DMS79 (cell line): ENCODE measurements at places on chromosomes 12 and 14.

GRCh38 chr14:85426068-85426935, 103.6 kb upstream of the FLRT2 start:
- DNase-seq = no peak

DNA sequence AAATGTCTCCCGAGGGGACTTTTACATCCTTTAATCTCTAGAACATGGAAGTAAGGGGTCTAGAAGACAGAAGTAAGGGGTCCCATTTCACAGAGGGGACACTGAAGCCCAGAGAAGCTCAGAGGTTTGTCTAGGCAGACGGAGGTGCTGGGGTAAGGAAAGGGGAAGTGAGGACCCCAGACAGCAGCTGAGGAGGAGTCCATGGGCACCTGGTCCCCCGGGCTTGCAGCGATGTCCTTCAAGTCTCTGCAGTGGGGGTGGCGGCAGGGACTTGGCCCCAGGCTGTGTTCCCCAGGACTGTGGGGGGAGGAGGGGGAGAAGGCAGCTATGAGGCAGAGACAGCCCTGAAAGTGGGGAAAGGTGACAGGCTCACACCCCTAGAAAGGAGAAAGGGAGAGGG, 30.7 kb downstream of the DTX1 start:
- no peak for DNase-seq

DNA sequence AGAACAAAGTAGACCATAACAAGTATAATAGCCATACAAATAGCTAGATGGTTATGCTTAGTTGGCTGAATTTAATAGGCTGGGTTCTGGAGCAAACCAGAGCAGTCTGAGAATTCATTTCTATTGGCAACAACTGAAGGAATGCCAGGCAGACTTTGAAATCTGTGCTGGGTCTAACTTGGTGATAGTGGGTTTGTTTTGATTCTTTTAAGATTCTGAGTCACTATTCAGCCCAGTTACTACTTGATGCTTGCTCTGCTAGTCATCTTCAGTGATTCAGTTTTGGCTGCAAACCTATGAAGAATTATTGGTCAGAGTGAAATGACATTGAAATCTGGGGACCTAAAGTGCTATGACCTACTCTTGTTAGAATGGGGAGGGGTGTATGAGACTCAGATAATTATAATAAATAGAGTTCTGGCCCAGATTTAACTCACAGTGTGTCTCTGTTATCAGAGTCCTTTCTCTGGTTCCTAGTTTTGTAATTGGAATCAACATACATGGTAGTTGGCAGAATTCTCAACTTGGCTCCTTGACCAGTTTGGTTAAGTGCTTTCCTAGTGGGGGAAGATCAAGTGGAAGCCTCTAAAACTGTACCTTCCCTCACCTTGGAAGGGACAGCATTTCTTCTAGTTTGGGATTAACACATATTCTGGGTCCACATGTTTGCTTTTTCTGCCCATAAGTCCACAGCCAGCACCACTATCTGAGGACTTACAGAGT, 43.5 kb downstream of the MNAT1 start:
- DNase-seq = no peak

GRCh38 chr14:58288106-58288792, 10.1 kb upstream of the ARID4A start:
- DNase-seq = no peak

DNA sequence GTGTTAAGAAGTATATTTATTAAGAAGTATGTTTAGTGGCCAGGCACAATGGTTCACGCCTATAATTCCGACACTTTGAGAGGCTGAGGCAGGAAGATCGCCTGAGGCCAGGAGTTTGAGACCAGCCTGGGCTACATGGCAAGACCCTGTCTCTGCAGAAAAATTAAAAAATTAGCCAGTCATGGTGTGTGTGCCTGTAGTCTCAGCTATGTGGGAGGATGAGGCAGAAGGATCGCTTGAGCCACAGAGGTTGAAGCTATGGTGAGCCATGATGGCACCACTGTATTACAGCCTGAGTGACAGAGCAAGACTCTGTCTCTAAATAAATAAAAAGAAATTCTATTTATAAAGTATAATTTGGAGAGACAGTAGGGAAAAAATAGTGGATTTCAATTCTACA, 20.3 kb downstream of the R3HDM2 start:
- DNase-seq = no peak

- no peak for DNase-seq
These were observed 102.1 kb downstream of the ERGIC2 start for GRCh38 chr12:29278673-29279420.

GRCh38 chr12:59452746-59453145, 143.1 kb upstream of the SLC16A7 start:
- DNase-seq = no peak

GRCh38 chr14:46250113-46250703, 401.4 kb downstream of the RPL10L start:
- no peak for DNase-seq

DNA sequence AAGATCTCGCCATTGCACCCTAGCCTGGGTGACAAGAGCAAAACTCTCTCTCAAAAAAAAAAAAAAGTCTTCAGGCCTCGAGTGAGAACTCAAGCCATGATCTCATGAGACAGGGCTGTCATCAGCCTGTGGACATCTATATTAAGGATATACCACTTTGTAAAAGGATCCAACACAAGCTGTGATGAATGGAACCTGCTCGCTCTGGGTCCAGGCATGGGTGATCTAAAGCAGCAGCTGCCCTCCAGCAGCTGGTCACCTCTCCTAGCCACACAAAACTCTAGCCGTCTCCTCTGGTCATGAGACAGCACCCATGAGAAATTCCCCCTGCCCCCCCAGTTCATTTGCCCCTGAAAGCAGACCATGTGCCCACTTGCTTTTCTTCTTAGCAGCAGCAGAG, 19.1 kb upstream of the DGLUCY start:
- DNase-seq = no peak

- no peak for DNase-seq
These were observed 23.0 kb downstream of the MNAT1 start for GRCh38 chr14:60757567-60758002.

DNA sequence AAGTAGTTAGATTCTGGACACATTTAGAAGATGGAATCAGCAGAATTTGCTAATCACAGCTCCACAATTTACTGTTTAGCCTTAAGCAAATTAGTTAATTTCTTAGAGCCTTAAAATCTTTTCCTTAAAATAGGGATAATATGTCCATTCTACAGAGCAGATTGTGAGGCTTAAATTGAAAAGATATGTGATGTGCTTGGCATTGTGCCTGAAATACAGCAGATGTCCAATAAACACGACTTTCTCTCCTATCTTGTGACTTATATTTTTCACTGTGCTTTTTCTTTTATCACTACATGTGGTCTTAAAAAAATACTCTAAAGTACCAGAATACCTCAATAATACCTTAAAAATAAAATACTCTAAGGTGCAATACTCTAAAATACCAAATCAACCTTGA, 30.6 kb downstream of the CCER1 start:
- no peak for DNase-seq
